ENCODE measurements at places on chromosomes 6 and 20.

DNA sequence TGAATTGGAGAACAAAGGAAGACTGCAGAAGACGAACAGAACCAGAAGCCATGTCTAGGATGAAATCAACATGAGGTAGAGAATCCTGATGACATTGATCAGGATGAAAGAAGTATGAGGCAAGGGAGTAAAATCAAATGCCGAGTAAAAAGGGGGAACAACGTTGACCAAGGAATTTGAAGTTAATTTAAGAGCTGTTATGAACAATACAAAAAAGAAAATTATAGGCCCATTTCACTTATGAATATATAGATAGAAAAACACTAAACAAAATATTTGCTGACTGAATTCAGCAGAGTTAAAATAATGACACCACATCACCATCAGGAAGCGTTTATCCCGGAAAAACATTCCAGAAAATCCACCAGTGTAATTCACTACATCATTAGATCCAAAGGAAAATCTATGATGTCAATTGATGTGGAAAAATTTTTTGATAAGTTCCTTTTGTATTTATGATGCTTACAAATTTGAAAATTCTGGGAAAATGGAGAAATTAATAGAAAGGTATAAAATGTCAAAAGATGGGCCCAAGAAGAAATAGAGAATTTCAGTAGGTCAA is 8.1 kb upstream of the CCN5 start:
- no peaks in the 10 kb centered on the region for H3K27me3 ChIP-seq
- peak overlapping the region; percentile 76 for H3K27ac ChIP-seq
- DNase-seq: no peak
- no peak overlapping the region for H3K4me3 ChIP-seq

GRCh38 chr6:16760516-16761470 is at the start of gene ATXN1:
ATXN1 (minus strand) TSS chr6:16761460.
- peaks cover 39% of the 10 kb centered on the region for H3K4me1 ChIP-seq
- H3K27ac ChIP-seq: peak within 1 kb of the TSS; percentile 100
- no peaks in the 10 kb centered on the region for H3K36me3 ChIP-seq
- peak within 1 kb of the TSS; percentile 76 for H3K4me3 ChIP-seq
- no peaks in the 10 kb centered on the region for H3K27me3 ChIP-seq
- peak; percentile 81 for DNase-seq

- DNase-seq: no peak
- no peaks in the 10 kb centered on the region for H3K36me3 ChIP-seq
- peak overlapping the region; percentile 41 for H3K4me3 ChIP-seq
Measured at GRCh38 chr6:87968435-87969278, 79.0 kb upstream of the SPACA1 start.

DNA sequence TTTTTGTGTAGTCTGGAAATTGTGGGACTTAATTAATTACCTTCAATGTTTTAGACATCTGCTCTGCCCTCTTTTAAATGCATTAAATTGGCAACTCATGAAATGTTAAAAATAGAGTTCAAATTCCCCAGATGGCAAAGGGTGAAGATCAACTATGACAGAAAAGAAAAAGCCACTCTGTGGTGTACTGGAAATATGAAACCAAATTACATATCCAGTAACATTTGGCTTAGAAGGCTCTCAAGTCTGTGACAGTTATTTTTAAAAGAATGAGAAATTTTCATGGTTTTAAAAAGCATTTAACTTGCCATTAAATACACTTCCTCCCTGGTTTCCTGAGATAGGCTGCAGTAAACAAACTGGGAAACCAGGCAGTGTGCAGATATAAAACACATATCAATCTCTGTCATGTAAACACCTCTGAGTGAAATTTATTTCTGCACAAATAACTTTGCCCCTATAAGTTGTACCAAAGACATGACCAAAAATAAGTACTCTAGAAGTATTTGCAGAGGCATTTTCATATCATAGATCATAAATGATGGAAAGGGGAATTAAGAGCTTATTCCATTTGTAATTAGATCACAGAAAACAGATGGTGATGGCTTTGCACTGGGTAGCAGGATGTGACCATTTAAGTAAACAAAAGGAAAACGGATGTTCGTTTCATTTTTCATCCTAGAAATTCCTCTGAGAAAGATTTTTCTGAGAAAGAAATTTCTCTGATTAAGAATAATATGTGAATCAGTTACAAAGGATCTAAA is 360.1 kb downstream of the SAMD5 start:
- no peaks in the 10 kb centered on the region for H3K27me3 ChIP-seq
- H3K36me3 ChIP-seq: no peaks in the 10 kb centered on the region
- no peaks in the 10 kb centered on the region for H3K4me1 ChIP-seq
- H3K4me3 ChIP-seq: no peak overlapping the region

DNA sequence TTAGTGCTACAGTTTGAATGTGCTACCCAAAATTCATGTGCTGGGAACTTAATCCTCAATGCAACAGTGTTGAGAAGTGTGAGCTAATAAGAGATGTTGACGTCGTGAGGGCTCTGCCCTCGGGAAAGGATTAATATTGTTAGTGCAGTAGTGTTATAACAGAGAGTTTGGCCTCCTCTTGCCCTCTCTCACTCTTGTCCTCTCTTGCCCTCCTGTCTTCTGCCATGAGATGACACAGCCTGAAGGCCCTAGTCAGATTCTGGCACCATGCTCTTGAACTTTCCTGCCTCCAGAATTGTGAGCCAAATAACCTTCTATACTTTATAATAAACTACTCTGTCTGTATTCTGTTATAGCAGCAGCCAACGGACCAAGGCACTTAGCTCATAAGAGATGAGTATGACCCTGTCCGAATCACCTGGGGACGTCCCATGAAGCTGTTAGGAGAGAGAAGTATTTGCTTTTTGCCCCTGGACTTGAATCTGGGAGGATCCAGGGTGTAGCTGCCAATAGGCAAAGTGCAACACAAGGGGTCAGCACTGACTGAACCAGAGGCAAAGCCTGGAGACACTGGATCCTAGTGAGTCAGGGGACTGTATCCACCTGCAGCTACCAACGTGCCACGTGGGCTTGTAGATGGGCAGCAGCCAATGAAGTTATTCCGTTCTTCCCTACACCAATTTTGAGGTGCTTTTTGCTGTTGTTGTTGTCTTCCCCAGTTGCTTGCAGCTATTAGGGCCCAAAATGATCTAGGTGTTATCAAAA is 233.7 kb downstream of the THBS2 start:
- no peak overlapping the region for H3K27ac ChIP-seq
- no peaks in the 10 kb centered on the region for H3K4me1 ChIP-seq
- no peaks in the 10 kb centered on the region for H3K27me3 ChIP-seq
- DNase-seq: no peak
- H3K4me3 ChIP-seq: no peak overlapping the region

DNA sequence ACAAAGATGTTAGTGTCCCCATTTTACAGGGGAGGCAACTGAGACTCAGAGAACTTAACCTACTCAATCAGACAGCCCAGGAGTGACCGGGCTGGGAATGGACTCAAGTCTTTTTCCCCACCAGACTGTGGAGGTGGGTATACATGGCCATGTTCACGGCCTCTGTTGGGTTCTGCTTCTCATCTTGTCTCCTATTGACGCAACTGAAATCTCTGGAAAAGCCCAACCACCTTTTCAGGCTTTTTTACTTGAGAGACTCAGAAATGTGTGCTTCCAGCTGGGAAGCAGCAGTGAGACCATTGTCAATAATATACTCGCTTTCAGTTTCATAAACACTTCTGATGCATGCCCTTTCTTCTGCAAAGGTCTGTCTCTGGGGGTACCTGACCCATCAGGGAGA is 70.7 kb downstream of the SOBP start:
- no peaks in the 10 kb centered on the region for H3K4me1 ChIP-seq
- no peaks in the 10 kb centered on the region for H3K27me3 ChIP-seq
- no peak overlapping the region for H3K27ac ChIP-seq
- no peaks in the 10 kb centered on the region for H3K36me3 ChIP-seq
- H3K4me3 ChIP-seq: no peak overlapping the region

DNA sequence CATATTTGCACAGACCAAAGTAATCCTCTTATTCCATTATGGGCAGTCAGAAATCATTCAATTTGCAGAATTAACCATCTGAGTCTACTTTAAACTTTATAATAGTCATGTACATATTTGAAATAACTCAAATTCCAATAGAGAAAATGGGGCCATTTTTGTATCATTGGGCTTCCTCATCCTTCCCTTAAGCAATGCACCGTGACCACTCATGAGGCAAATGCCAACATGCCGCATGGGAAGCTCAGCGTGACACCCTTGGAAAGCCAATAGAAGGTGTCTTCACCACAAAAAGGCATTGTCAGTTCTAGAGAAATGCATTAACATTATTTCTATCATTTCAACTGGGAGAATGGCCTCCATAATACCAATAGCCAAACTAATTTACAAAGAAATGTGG is 38.5 kb downstream of the SIM1 start:
- no peak overlapping the region for H3K4me3 ChIP-seq
- no peak overlapping the region for H3K27ac ChIP-seq
- no peaks in the 10 kb centered on the region for H3K27me3 ChIP-seq
- no peaks in the 10 kb centered on the region for H3K36me3 ChIP-seq

DNA sequence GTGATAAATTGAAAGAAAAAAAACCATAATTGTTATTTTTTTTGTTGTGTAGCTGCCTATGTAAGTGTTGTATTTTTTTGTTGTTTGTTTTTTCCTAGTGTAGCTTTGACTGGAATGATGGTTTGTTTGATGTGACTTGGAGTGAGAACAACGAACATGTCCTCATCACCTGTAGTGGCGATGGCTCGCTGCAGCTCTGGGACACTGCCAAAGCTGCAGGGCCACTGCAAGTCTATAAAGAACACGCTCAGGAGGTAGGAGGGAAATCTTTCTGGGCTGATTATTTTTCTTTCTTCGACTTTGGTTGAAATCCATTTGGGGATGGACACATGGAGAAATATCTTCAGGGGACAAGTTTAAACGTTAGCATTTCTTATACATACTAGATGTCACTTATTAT is 3.8 kb downstream of the PEX7 start:
- H3K27ac ChIP-seq: no peak overlapping the region
- no peaks in the 10 kb centered on the region for H3K27me3 ChIP-seq
- peaks cover 12% of the 10 kb centered on the region for H3K4me1 ChIP-seq
- no peak overlapping the region for H3K4me3 ChIP-seq

DNA sequence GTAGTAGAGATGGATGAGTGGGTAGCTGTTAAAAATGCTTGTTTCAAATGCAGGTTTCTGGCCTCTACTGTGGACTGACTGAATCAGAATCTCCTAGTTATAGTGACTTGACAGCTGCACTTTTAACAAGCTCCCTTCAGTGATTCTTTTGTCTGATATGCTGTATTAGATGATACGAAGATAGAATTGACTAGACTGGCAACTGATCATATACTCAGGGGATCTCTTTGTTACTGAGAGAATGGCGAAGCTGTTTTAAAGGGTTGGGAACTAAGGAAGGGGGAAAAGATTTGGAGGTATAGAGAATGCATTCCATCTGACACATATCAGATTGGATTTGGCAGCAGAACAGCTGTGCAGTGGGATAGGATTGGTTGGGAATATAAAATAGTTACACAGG is 7.0 kb downstream of the ENPP4 start:
- DNase-seq: no peak
- no peak overlapping the region for H3K4me3 ChIP-seq
- H3K4me1 ChIP-seq: no peaks in the 10 kb centered on the region
- no peaks in the 10 kb centered on the region for H3K27me3 ChIP-seq

DNA sequence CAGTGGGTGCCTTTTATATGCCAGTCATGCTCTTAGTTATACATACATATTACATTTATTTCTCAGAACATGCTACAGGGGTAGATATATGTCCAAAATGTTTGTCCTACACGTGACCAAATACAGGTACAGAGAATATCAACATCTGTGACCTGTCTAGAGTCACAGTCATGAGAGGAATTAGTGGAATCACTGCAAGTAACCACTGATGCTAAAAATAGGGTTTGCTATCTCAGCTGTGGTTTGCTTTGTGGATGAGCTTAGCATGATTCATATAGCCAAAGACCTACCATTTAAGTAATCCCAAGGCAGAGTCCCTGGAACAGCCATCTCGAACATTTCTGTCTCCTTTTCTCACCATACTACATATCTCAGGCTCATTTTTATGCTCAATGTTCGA is 32.3 kb downstream of the GSTA3 start:
- H3K4me1 ChIP-seq: peaks cover 6% of the 10 kb centered on the region
- no peaks in the 10 kb centered on the region for H3K36me3 ChIP-seq
- no peaks in the 10 kb centered on the region for H3K27me3 ChIP-seq
- DNase-seq: no peak
- H3K4me3 ChIP-seq: no peak overlapping the region

GRCh38 chr20:5369629-5370028 is 52.9 kb upstream of the PROKR2 start:
- H3K4me3 ChIP-seq: no peak overlapping the region
- no peak for DNase-seq
- no peaks in the 10 kb centered on the region for H3K27me3 ChIP-seq
- no peak overlapping the region for H3K27ac ChIP-seq

DNA sequence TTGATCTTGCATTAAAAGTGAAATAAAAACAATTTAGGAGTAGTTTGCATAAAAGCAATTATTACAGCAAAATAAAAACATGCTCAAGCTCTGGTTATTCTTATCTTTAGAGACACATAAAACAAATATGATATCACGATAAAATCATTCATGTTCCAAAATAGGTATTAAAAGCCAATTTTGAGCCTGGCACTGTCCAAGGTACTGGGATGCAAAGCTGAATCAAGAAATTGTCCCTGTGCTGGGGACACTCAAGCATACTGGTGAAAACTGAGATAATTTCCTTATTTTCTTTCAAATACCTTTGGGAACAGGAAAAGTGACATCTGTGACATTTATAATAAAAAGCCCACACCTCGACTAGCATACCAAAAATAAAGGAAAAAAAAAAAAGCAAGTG is 931 bp upstream of the MTCL3 start:
- no peak for DNase-seq
- no peak overlapping the region for H3K4me3 ChIP-seq
- H3K4me1 ChIP-seq: peaks cover 34% of the 10 kb centered on the region
- no peak overlapping the region for H3K27ac ChIP-seq

DNA sequence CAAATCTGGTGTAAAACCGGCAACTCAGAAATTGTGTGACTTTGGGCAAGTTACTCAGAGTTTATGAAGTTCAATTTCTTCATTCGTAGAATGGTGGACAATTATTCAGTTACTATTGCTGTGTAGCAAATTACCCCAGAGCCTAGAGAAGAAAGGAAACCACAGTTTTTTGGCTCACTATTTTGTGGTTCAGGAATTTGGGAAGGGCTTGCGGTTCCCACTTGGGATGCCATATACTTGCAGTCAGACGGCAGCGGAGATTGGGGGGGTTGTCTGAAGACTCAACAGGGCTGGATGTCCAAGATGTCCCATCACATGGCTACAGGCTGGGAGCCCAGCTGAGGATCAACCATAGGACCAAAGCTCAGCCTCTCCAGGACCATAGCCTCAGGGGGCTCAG is 108.1 kb downstream of the PCSK2 start:
- H3K4me1 ChIP-seq: no peaks in the 10 kb centered on the region
- H3K4me3 ChIP-seq: no peak overlapping the region
- no peaks in the 10 kb centered on the region for H3K36me3 ChIP-seq
- H3K27me3 ChIP-seq: no peaks in the 10 kb centered on the region
- DNase-seq: no peak
- no peak overlapping the region for H3K27ac ChIP-seq

DNA sequence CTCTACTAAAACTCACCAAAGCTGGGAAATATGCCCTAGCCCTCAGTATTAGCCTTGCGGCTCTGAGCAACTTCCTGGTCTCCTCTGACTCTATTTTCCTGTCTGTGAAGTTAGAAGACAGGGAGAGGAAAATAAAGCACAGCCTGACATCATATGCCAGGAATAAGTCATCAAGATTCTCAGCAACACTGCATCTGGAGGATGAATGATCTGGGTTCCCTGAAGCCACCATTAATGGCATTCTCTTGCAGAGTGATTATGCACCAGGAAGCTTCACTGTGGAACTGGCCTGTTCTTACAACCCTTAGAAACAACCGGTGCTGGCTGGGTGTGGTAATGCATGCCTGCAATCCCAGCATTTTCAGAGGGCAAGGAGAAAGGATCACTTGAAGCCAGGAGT is 12.4 kb downstream of the ADGRF5 start:
- H3K4me1 ChIP-seq: no peaks in the 10 kb centered on the region
- H3K4me3 ChIP-seq: no peak overlapping the region
- H3K27ac ChIP-seq: no peak overlapping the region

All from suprapubic skin (tissue), 4 donors.